Muscle of leg (tissue), 16 donors: ENCODE measurements at places on chromosomes 2 and 18. TPM values are rescaled to one million over a fixed set of nuclear protein-coding genes. Genes with fewer than 3 reads are reported as not detected.

Gene CD8B2
- total RNA-seq = 0.09 TPM

Gene SALL3
- total RNA-seq = not detected

Gene ABCG5
- not detected for total RNA-seq

- no peak for DNase-seq
Measured at GRCh38 chr2:47334356-47335136, 68.4 kb upstream of the MSH2 start.

DNA sequence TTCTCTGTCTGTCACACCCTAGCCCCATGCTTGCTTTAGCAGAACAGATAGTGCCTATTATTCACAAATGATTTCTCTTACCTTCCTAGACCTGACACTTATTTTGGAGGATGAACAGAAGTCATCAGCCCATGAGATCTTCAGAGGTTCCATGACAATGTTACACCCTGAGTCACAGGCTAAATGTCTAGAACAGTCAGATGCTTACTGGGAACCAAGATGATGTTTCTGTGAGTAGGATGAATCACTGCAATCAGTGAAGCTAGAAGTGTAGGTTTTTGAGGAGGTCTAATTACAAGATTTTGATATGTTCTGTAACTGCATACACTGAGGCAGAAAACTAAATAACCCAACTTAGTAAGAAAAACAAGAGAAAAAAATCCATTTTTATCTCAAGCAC is 123.0 kb upstream of the THUMPD2 start:
- no peak for DNase-seq

GRCh38 chr2:45891719-45892424 is 240.4 kb downstream of the PRKCE start:
- peak; percentile 46 for DNase-seq
